ENCODE measurements at places on chromosomes 7 and 10.

DNA sequence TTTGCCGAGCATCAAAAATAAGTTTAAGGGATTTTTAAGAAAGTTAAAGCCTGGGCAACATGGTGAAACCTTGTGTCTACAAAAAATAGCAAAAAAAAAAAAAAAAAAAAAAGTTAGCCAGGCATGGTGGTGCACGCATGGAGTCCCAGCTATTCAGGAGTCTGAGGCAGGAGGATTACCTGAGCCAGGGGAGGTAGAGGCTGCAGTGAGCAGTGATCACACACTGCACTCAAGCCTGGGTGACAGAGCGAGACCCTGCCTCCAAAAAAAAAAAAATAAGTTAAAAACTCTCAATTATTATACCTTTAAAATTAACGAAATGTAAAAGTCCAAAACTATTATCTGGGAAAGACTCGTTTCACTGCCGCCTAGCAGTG lies 35.0 kb upstream of the DAGLB start:
- DNase-seq: no peak

DNA sequence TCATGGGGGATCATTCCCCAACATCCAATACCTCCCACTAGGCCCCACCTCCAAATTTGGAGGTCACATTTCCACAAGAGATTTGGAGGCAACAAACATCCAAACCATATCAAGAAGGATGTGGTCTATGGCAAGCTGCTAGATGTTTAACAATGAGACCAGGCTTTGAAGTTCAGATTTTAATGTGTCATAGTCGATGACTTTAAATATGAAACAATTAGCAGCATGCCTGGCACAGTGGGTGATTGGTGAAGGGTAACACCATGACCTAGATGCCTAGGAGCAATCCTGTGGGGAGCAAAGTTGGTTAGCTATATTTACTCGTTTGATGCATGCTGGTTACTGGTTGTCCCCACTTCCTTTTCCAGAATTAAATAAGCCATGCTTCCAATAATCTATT lies 356.4 kb upstream of the VWC2 start:
- DNase-seq: no peak

GRCh38 chr10:69853064-69853463 lies 51.4 kb downstream of the COL13A1 start:
- DNase-seq: no peak

GRCh38 chr7:142331941-142332340 lies 74.1 kb upstream of the PRSS58 start:
- DNase-seq: no peak

DNA sequence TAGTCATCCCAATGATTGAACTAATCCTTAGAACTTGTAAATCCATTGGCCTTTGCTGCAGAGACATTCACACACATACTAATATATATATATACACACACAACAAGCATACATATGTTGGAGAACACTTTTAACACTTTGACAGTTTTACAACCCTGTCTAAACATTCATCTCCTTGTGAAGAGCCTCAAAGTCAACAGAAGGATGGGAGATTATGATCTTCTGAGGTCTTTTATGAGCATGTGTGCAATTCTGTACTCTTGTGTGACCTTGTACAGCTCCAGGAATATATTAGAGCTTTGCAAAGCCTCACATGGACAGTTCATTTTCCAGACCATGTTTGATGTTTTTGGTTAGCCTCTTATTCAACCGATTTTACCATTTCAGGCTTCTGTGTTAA lies 589.0 kb downstream of the NXPH1 start:
- DNase-seq: no peak

DNA sequence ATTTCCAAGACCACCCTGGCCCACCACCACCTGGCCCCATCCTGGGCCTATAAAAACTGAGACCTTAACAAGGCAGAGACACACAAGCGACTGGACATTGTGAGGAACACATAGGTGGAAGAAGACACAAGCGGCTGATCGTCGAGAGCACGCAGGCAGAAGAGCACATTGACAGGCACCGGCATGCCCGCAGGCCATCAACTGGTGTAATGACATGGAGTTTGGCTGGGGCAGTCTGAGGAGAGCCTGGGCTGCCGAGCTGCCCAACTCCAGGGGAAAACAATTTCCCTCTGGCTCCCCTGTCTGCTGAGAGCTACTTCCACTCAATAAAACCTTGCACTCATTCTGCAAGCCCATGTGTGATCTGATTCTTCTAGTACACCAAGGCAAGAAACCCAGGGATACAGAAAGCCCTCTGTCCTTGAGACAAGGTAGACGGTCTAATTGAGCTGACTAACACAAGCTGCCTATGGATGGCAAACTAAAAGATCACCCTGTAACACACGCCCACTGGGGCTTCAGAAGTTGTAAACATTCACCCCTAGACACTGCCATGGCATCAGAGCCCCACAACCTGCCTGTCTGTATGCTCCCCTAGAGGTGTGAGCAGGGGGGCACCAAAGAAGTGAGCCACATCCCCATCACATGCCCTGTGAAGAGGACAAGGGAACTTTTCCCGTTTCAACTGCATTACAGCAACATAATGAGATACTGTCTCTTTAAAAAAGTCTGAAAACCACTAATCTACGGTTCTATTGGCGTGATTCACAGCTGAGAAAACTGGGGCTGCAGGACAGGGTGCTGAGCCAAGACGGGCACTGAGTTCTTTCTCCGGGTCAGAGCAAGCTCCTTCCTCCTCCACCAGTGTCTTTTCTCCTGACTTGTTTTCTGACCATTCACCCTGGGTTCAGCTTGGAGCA lies 18.5 kb upstream of the TNS3 start:
- DNase-seq: no peak

- no peak for DNase-seq
Measured at GRCh38 chr10:15436696-15437095, 65.6 kb upstream of the FAM171A1 start.

GRCh38 chr7:48839108-48839507 lies 85.2 kb upstream of the CDC14C start:
- DNase-seq: no peak

DNA sequence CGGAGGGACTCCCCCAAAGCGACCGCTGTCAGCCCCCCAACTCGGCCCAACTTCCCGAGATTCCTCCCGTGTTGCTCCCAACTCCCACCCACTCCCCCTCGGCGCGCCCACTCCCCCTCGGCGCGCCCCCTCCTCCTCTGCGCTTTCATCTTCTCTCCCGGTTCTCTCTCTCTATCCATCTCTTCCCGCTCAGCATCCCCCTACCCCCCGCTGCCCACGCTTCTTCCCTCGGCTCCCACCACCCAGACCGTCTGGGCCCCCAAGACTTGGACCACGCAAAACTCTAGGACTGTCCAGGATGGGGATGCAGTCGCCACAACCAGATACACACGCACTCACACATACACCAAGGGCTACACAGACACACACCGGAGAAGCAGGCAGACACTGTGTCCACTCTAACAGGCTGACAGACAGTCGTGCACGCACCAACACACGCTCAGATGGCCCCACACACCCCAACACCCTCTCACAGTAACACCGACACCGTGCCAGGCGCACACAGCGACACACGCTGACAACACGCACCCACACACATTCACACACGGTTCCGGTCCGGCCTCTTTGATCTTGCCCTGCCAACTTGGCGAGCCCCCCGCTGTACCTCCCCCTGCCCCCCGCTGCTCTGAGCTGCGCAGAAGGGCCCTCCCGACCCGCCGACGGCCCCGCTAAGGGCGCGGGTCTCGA lies 1.1 kb downstream of the GRID1 start:
- DNase-seq: no peak

- DNase-seq: no peak
Measured at GRCh38 chr7:47420122-47420780, 161.7 kb downstream of the TNS3 start.

- DNase-seq: no peak
Measured at GRCh38 chr10:117164592-117165537, 26.8 kb upstream of the VAX1 start.

DNA sequence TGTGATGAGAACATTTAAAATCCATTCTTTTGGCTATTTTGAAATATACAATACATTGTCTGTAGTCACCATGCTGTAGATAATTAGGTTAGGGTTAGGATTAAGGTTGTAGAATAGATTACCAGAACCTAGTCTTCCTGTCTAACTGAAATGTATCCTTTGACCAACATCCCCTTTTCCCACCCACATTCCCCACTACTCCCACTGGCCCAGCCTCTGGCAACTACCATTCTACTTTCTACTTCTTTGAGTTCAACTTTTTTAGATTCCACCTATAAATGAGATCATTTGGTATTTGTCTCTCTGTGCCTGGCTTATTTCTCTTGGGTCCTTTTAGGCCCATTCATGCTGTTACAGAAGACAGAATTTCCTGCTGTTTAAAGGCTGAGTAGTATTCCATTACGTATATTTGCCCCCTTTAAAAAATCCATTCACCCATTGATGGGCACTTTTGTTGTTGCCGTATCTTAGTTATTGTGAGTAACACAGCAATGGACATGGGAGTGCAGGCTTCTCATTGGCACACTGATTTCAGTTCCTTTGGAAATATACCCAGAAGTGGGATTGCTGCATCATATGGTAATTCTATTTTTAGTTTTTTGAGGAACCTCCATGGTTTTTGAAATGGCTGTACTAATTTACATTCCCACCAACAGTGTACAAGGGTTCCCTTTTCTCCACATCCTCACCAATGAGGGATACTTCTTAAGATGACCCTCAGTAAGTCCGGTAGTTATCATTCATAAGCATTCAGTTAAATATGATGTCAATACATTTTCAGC lies 104.0 kb downstream of the RALA start:
- DNase-seq: no peak

GRCh38 chr7:6545398-6546126 lies 5.7 kb downstream of the GRID2IP start:
- DNase-seq: no peak

- DNase-seq: no peak
Measured at GRCh38 chr10:119020627-119020946, 8.9 kb upstream of the NANOS1 start.

GRCh38 chr10:90925079-90926029 lies 4.5 kb upstream of the ANKRD1 start:
- DNase-seq: no peak

DNA sequence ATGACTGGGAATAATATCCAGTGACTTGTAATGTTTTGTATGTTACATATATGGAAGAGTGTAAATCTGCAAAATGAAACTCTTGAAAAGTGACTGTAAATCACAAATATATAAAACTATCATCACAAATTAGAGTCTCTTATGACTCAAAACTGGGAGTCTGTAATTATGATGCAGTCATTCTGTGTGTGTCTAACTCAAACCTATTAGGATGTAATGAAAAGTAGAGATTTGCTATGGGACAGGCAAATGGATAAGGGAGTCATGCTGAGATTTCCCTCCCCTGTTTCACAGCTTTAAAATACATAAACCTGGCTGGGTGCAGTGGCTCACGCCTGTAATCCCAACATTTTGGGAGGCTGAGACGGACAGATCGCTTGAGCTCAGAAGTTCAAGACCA lies 8.6 kb upstream of the HKDC1 start:
- DNase-seq: no peak

- DNase-seq: no peak
Measured at GRCh38 chr10:69502589-69502988, 51.3 kb downstream of the TSPAN15 start.

DNA sequence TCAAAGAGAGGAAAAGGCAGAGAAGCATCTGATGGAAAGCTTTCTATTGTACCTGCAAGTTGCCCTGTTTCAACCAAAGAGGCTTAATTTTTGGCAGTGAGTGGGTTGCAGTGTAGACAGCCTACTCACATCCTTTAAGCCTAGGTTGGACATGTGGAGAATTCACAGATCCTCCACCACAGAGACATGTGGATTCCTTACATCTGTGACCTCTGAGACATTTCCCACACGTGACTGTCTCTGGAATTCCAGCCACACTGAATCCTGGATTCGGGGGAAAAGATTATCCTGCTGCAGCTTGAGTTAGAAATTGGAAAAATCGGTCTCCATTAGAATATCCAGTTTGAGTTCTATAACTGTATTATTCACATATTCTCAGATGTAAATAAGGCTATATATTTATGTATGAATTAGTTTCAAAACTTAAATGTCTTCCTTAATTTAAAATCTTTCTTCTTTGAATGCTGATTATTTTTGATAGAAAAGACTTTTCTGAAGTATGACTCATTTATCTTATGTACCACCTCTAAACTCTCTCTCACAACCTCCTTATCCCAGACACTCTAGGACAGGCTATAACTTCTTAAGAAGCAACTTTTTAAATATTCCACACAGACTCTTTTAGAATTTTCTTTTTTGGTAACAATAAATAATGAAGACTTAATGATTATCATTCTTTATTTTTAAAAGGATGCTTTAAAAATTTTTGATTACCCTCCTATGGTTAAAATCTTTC lies 123.3 kb downstream of the TWIST1 start:
- DNase-seq: no peak

GRCh38 chr10:70838270-70838805 lies 22.6 kb downstream of the SGPL1 start:
- DNase-seq: no peak

- DNase-seq: no peak
Measured at GRCh38 chr7:45147858-45148652, 9.5 kb upstream of the RAMP3 start.

DNA sequence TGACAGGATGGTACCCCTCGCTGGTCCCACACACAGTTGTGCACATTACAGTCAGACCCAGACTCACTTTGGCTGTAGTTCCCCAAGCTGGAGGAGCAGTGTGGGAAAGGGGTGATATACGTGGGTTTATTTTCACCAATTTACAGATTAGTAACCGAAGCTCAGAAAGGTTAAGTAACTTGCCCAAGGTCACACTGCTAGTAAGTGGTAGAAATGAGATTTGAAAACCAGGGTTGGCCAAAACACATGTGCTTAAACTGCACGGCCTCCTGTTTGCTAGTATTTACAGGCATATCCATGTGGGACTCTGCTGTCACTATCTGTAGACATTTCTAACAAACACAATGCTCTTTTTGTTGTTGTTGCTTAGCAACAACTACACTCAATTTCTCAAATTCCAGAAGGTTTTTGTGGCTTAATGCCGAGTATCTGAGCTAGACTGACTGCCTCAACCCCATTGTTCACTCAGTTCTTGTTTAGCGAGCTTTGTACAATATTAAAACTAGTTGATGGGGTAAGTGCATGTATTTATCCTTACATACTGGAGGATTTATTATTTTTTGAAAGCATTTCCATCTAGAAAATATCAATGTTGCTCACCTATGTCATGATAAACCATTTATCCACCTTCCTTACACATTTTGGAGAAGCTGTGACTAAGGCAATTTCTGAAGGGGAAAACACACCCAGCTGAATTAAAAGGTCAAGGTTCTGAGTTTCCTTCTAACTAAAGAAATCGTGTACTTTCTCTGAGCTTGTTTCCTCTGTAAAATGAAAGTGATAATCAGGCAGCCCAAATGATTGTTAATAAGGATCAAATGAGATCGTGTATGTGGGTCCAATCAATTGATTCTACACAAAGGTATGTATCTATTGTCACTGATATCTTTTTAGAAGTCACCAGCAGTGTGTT lies 5.3 kb upstream of the TMEM139 start:
- no peak for DNase-seq

DNA sequence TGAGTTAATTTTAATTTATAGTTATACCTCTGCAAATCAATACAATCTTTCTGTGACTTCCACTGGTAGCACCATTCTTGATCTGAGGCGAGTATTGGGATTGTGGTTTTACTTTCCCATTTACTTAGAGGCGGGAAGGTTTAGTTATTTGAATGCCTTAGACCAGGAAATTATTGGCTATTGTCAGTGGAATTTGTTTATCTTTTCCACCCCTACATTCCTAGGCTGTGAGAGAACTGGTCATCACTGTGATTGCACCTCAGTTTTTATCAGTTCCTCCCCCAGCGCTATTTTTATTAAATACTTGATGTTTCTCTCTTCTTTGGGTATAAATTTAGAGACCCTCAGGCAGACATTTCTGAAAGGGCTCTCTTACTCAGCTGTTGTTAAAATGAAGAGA lies 29.9 kb downstream of the CDK14 start:
- no peak for DNase-seq

- peak; percentile 5 for DNase-seq
Measured at GRCh38 chr7:35519971-35520809, 174.7 kb downstream of the HERPUD2 start.

Data from stimulated activated CD4-positive, alpha-beta T cell treated with anti-CD3 and anti-CD28 coated beads, Interleukin-1b, Interleukin-23, amount 100 ng/mL, for 1 hour (primary cell).